ENCODE measurements at places on chromosomes 13 and 19. TPM values are rescaled to one million over a fixed set of nuclear protein-coding genes. Genes with fewer than 3 reads are reported as not detected.

The SULT2A1 gene
- total RNA-seq = not detected

The RASGRP4 gene
- total RNA-seq = not detected

The KLK12 gene
- total RNA-seq = not detected

The GJA3 gene
- 1.1 TPM for total RNA-seq

The RAB3A gene
- 0.94 TPM for total RNA-seq

The CD33 gene
- total RNA-seq = not detected

Measured in A549 treated with DMSO at 1 μM for 4 hours (cell line).